ENCODE measurements at places on chromosomes 4 and X.

DNA sequence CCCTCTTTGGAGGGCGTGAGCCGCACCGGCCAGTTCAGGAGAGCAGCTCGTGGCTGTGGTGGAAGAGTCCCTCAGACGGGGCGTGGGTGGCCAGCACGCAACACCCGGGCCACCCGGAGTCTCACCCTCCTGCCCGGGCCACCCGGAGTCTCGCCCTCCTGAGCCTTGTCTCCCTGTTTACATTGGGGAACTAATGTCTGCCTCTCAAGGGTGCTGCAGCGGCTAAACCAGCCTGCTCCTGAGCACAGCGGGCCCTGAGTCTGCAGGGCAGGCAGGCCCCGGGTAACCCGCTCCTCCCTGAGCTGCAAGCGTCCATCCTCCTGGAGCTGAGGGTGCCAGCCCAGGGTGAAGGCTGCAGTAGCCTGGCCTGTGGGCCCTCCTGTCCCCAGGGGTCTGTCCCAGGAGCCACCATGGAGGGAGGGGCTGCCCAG, 3.0 kb downstream of the PDE6B start:
- DNase-seq = no peak

GRCh38 chrX:8927701-8928100, 106.2 kb downstream of the FAM9B start:
- DNase-seq = no peak

GRCh38 chr4:42710329-42710728, 53.4 kb upstream of the ATP8A1 start:
- no peak for DNase-seq

- no peak for DNase-seq
Observed at GRCh38 chr4:167722487-167722808, 369.9 kb upstream of the ANXA10 start.

- DNase-seq = no peak
Observed at GRCh38 chrX:109936598-109936997, 66.3 kb upstream of the TMEM164 start.

DNA sequence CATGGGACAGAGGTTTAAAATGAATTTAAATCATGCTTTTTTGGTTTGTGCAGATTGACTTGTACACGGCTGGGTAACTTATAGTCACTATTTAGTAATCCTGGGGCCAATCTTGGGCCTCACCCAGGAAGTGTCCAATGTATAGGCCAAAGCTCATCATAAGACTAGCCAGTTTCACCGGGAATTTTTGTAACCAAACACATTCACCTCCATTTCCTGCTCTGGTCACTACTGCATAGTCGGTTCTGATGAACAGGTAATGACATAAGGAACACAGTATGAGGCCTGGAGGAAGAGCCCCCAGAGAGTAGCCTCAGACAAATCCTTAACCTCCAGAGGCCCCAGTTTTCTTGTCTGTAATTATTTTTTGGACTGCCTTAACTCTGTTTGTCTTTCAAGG, 81.9 kb downstream of the HPRT1 start:
- DNase-seq = no peak

Measured in fibroblast of skin of back (primary cell).